ENCODE measurements at places on chromosomes 16 and 17.

DNA sequence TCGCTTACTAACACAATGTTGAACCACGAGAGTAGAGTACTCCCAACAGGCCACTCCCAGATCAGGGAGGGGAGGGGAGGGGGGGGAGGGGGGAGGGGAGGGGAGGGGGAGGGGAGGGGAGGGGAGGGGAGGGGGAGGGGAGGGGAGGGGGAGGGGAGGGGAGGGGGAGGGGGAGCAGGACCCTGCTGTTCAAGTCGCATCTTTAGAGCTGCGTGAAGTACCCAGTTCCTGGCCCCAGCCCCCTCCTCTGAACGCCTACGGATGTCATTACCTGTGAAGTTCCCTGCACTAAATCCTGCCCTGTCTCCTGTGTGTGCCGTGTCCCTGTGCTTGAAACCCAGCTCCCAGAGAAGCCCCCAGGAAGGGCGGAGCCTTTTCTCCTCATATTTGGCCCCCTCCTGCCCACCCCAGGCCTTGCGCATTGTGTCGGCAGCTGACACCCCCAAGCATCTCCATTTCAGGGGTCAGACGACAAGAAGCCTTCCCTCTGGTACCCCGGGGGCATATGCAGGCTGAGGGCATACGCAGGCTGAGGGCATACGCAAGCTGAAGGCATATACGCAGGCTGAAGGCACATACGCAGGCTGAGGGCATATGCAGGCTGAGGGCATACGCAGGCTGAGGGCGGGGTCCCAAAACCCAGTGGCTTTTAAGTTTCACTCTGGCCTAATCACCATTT is 330.2 kb downstream of the C16orf95 start:
- no peak for DNase-seq

DNA sequence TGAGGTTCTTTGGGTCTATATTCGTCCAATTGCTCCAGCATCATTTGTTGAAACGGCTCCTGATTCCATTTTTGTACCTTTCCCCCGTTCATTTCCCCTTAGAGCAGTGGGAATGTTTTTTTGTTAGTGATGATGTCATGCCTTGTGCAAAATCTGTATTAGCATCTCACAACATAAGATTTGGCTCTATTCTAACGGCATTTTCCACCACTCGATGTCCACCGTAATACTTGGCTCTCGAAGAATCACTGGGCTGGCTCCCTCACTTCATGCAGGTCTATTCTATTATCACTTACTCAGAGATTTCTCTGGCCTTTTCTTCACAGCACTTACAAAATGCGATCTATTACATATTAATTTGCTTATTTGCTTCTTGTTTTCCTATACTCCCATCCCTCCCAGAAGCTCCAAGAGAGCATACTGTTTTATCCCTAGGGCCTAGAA is 571 bp upstream of the NME1 start:
- DNase-seq: no peak

- DNase-seq: no peak
These were observed 114.5 kb downstream of the COPRS start for GRCh38 chr17:31744511-31744951.

- DNase-seq: no peak
These were observed 15.4 kb downstream of the PHF12 start for GRCh38 chr17:28935744-28936460.

GRCh38 chr16:89749637-89750036 is 28.3 kb downstream of the ZNF276 start:
- no peak for DNase-seq

- no peak for DNase-seq
These were observed 55.3 kb downstream of the NOG start for GRCh38 chr17:56648806-56649205.

DNA sequence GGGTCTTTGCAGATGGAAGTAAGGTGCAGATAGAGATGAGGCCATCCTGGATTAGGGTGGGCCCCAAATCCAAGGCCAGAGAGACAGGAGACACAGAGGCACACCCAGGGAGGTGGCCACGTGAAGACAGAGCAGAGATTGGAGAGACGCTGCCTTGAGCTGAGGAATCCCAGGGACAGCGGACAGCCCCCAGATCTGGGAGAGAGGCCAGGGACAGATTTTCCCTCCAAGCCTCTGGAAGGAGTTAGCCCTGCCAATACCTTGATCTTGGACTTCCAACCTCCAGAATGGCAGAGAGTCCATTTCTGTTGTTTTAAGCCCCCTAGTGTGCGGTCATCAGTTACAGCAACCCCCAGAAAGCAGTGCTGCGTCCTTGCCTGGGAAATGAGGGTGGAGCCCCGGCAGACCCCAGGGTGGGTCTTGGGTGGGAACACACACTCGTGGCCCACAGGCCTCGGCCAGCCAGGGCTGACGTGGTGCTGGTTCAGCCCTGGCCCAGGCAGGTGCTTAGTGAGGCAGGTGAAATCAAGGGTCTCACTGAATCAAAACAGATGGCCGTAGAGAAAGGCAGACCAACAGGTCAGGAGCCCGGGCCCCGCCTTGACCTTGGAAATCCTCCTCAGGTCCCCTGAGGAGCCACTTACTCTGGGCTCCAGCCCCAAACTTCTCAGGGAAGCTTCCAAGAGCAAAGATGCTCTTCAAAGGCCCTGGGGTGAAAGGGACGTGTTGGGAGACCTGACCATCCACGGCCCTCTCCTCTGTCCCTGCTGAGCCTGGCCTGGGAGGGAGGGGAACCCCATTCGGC is 169.3 kb downstream of the RBFOX3 start:
- DNase-seq: no peak

- no peak for DNase-seq
These were observed 4.8 kb downstream of the BAIAP3 start for GRCh38 chr16:1338119-1338730.

GRCh38 chr17:32287804-32288511 is 22.3 kb downstream of the RHBDL3 start:
- no peak for DNase-seq

DNA sequence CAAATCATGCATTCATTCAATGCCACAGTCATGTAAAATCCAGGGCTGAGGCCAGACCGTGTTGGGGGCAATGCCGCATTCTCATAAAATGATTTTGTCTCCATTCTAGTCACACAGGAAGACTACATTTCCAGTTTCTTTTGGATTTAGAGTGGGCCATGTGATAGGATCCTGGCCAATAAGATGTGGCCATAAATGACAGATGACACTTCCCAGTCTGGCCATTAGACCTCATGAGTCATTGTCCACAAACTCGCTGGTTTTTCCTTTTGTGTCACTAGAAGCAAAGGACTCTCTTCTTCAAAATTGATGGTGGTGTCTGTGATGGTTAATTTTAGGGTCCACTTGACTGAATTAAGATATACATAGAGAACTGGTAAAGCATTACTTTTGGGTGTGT is 352.3 kb downstream of the UTP18 start:
- DNase-seq: no peak

GRCh38 chr17:17684906-17685774 is 3.9 kb downstream of the RAI1 start:
- DNase-seq: no peak

DNA sequence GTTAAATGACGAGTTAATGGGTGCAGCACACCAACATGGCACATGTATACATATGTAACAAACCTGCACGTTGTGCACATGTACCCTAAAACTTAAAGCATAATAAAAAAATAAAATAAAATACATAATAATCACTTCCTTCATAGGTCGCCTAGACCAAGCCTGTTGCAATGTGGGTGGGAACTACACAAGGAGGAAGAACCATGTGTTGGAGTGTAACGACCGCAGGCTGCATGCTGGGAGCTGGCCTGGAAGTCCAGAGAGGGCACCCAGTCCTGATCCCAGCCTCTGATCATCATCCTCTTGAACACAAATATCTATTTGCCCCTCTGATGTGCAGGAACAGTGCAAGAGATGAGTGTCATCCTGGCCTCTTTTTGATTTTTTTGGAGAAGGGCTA is 224.7 kb upstream of the ASIC2 start:
- DNase-seq: no peak

DNA sequence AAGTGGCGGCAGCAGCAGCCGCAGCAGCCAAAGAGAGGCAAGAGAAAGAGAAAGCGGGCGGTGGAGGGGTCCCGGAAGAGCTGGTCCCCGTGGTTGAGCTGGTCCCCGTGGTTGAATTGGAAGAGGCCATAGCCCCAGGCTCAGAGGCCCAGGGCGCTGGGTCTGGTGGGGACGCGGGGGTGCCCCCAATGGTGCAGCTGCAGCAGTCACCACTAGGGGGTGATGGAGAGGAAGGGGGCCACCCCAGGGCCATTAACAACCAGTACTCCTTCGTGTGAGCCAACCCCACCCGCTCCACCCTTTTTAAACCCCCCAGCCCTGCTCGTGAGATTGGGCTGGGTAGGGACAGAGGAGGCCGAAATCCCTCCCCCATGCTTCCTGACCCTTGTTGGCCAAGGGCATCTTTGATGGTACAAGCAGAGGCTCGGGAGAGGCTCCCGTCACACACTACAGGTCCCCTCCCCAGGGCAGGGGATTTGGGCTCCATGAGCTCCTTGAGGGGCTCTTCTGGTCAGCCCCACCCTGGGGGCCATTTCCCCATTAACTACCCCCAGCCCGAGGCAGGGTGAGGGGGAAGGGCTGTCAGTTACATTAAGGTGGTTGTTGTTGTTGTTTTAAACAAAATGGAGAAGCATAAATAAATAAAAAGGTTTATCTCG is 4.6 kb upstream of the ATP2A1 start:
- DNase-seq: peak; percentile 48

DNA sequence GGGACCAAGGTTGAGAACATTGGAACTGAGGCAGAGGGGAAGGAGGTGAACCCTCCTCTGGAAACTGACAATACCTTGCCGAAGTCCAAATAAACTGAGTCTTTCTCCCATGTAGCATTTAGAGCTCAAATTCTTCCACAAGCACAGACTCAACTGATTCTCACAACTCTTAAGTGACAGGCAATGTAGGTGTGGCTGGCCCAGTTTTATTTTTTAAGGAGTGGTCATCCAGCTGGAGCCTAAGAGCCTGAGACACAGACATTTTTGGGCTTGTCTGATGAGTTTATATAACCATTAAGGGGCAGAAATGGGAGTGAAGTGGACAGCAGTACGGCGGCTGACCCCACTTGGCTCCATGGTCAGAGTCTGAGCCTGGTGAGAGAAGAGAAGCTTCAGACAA is 10.8 kb downstream of the RCVRN start:
- DNase-seq: no peak

DNA sequence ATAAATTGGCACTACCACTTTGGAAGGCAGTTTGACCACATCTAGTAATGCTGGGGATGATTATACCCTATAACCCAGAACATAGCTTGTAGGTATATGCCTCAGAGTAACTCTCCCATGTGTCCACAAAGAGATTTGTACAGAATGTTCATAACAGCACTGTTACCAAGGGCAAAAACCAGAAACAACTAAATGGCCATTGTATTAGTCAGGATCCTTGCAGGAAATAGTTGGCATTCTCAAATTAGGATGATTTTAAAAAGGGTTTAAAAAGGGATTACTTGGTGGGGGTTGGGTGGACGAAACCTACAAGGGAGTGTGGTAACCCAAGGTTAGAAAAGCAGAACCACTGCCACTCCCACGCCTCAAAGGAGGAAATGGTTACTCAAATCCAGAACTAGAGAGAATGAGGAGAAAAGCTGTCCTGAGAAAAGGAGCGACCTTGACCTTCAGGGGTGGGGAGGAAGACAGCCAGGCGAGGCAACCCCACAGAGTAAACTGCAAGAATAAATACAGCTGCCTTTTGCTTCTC is 2.1 kb downstream of the CPPED1 start:
- no peak for DNase-seq

GRCh38 chr17:48630009-48630924 is 4.1 kb upstream of the HOXB9 start:
- no peak for DNase-seq

GRCh38 chr17:1058423-1059130 is 61.6 kb downstream of the TIMM22 start:
- peak; percentile 26 for DNase-seq

GRCh38 chr16:68564382-68564985 is 25.4 kb downstream of the ZFP90 start:
- no peak for DNase-seq

DNA sequence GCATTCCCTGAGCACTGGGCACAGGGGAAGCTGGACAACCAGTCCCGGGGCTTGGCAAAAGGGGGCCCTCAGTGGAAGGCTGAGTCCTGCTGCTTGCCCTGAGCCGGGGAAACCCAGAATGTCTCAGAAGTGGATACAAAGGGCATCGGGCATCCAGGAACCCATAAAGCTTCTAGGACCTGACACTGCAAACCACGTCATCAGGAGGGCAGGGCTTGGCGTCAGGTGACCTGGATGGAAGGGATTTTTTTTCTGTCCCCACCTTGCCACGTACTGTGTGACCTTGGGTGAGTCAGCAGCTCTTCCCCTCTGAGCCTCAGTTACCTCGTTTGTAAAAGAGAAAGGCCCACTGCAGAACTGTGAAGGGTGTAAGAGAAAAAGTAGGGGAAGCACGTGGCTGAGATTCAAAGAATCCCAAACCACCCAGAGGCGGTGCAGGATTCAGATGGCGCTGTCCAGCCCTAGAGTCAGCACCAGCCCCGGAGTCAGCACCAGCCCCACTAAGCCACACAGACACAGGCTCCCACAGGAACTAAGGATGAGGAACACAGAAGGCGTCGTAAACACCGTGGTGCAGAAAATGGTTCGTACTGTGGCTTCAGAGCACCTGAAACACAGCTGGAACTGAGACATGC is 53.7 kb downstream of the C16orf95 start:
- DNase-seq: no peak

- DNase-seq: no peak
These were observed 97.5 kb downstream of the AMFR start for GRCh38 chr16:56327929-56328258.

GRCh38 chr17:78174870-78175642 is 6.7 kb downstream of the SYNGR2 start:
- DNase-seq: no peak

DNA sequence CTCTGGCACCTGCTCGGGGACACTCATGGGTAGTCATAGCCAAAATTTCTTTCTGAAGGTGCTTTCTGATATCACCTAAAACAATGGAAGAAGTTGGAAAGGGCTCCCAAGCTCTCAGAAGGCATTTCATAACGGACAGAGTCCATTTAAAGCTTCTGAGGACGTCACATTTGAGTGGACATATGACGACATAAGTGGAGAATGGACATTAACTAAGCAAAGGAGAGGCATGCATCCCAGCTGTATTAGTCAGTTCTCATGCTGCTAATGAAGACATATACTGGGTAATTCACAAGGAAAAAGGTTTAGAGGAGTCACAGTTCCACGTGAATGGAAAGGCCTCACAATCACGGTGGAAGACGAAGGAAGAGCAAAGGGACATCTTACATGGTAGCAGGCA is 260.2 kb upstream of the DYNLRB2 start:
- DNase-seq: no peak

- DNase-seq: no peak
These were observed 76.6 kb downstream of the PLCG2 start for GRCh38 chr16:81855552-81856153.

- DNase-seq: no peak
These were observed 19.3 kb upstream of the ASGR2 start for GRCh38 chr17:7133916-7134315.

- DNase-seq: no peak
These were observed 9.6 kb downstream of the SDK2 start for GRCh38 chr17:73634629-73635028.

Data from stimulated activated CD4-positive, alpha-beta T cell treated with anti-CD3 and anti-CD28 coated beads, Interleukin-15, amount 100 ng/mL, for 1 hour (primary cell).